ENCODE measurements at places on chromosomes 5 and 9. TPM values are rescaled to one million over a fixed set of nuclear protein-coding genes. Genes with fewer than 3 reads are reported as not detected.
A peak's percentile ranks its signal among the peaks of the same experiment; 100 is the strongest.

- no peaks in the 10 kb centered on the region for H3K36me3 ChIP-seq
- no peak overlapping the region for H3K4me3 ChIP-seq
- DNase-seq, result no peak
- H3K27me3 ChIP-seq, result no peaks in the 10 kb centered on the region
These were observed 125.6 kb downstream of the RXRA start for GRCh38 chr9:134451700-134452458.

DNA sequence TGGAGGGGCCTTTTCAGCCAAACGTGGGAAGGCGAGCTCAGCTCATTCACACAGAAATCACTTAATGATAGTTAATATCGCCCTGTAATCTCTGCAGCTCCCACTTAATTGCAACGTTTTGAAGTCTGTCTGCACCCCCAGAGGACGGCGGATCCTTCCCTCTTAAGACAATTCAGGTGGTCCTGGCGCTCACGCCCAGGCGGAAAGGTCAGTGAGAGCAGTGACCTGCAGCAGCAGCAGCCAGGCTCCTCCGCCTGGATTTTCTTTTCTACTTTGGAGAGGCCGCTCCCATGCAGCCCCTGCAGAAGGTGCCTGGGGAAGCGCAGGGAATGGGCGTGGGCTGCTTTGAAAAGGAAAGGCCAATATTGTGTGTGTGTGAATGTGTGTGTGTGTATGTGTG is 400.9 kb upstream of the IRX1 start:
- peaks cover 19% of the 10 kb centered on the region for H3K27me3 ChIP-seq
- peaks cover 5% of the 10 kb centered on the region for H3K4me1 ChIP-seq
- no peaks in the 10 kb centered on the region for H3K36me3 ChIP-seq

DNA sequence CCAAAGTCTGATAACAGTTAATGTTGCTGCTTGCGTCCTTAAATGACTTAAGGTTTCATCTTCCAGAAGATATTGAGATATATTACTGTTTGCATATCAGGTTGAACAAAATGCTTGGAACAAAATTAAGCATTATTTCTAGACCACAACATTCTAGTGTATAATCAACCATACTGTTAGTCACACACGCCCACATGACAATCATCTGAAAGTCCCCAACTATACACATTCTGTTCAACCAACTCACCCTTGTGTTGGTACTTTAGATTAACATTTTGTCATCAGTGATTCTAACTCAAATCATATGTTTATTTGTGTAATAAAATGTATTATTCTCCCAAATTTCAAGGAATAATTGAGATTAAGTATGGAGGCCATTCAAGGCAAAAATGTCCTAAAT is 47.3 kb downstream of the LURAP1L start:
- DNase-seq, result no peak
- H3K36me3 ChIP-seq, result no peaks in the 10 kb centered on the region
- H3K4me1 ChIP-seq, result no peaks in the 10 kb centered on the region
- H3K27me3 ChIP-seq, result no peaks in the 10 kb centered on the region

DNA sequence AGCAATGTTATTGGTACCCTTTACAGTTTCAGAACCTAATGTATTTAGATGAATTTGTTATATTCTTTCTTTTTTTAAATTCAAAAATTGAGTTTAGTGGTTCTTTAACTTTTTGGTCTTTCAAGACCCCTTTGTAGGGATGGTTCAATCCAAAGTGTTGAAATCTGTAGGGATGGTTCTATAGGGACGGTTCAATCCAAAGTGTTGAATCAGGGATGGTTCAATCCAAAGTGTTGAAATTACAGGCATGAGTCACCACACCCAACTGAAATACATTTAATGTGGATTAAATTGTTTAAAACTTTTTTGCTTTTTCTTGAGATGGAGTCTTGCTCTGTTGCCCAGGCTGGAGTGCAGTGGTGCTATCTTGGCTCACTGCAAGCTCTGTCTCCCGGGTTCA is 30.6 kb downstream of the SNX2 start:
- H3K4me3 ChIP-seq, result no peak overlapping the region
- no peaks in the 10 kb centered on the region for H3K4me1 ChIP-seq
- peaks cover 28% of the 10 kb centered on the region for H3K36me3 ChIP-seq
- no peak for DNase-seq
- H3K27me3 ChIP-seq, result no peaks in the 10 kb centered on the region

- peak; percentile 68 for DNase-seq
- no peaks in the 10 kb centered on the region for H3K27me3 ChIP-seq
These were observed 103.8 kb downstream of the RPS23 start for GRCh38 chr5:82174128-82174918.

The ZNF618 gene
- total RNA-seq, result 0.60 TPM

The PCDHGA6 gene
- 0.28 TPM for total RNA-seq
